ENCODE measurements at places on chromosomes 6 and 20.
A peak's percentile ranks its signal among the peaks of the same experiment; 100 is the strongest.

DNA sequence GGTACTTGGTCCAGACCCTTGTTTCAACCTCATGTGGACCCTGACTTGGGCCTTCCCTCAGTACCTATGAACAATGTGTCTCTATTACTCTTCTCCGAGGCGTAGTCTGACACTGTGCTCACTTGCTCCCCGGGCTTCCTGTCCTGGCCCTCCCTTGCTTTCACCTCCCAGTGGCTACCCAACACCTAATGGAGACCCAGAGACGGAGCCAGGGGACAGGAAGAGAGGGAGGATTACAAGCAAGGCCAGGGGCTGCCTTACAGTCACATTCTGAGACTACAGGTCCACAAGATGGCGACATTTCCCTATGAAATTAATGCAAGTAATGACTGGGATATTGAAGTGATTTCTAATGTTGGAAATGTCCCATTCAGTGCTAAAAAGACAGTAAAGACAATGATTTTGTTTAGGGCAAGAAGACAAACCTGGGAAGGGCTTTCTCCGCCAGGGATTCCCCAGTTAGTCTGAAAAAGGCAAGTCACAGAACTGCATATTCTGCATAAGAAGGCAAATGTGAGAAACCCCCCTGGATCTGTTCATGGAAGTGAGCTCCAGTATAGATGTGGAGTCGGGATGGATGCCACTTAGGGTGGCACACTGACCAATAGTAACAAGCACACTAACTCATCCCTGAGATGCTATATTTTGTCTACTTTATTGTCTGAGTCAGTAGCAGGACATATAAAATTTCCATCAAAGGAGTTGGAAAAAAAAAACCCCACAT lies 44.0 kb upstream of the ZBTB24 start:
- DNase-seq: no peak

- no peak for DNase-seq
These were observed 626.1 kb downstream of the COL12A1 start for GRCh38 chr6:74579794-74580193.

DNA sequence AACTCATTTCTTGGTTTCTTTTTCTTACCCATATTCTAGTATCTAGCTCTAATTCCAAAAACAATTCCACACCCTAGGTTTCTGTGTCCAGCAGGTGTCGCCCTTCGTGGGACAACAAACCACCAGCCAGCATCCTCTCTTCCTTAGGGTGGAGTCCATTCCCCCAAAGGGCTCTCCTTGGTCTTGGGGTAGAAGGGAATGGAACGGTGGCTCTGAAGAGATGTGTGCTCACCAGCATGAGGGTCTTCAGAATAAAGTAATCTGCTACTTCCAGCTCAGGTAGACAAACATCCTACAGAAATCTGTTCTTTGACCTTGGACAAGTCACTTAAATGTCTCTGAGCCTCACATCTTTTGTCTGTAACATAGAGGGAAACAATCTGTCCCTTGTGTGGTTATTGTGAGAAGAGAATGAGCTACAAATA lies 7.2 kb downstream of the HLA-DMB start:
- DNase-seq: peak; percentile 60

- no peak for DNase-seq
These were observed 95.4 kb upstream of the TENT5A start for GRCh38 chr6:81847866-81848265.

- DNase-seq: no peak
These were observed 205.1 kb upstream of the GMDS start for GRCh38 chr6:2450546-2450945.
